ENCODE measurements at places on chromosomes 2 and 18.
A peak's percentile ranks its signal among the peaks of the same experiment; 100 is the strongest.

GRCh38 chr2:40746191-40746590 is 294.3 kb upstream of the SLC8A1 start:
- no peak for DNase-seq

DNA sequence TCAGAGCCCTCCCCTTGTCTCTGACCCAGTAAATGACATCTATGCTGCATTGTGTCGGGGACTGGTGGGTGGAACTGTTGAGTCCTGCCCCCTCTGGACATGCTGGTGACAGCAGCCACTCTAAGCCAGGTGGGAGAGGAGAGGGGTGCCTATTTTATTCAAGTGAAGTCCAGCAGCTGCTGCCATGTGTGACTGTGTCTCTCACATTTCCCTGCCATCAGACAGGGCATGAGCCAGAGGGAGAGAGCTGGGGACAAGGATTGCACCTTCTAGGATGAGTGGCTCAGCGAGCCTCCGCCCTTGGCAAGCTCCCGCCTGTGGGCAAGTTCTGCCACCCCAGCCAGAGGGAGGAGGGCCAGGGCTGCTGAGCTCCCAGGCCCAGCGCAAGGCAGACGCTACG is 13.7 kb downstream of the NGEF start:
- DNase-seq, result no peak

DNA sequence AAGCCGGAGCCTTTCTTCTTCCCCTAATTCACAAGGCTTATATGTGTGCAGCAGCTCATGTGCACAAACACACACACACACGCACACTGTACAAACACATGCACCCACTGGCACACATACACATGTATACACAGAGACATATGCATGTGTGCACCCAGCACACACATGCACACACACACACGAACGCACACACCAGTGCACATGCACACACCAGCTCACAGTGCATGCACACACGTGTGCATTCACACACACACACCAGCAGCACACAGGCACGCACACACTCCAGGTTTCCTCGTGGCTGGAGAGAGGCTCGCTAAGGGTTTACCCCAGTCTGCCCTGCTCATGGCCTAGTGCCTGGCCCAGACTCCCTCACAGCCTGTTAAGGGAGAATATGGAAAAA is 234.0 kb downstream of the EIPR1 start:
- no peak for DNase-seq

DNA sequence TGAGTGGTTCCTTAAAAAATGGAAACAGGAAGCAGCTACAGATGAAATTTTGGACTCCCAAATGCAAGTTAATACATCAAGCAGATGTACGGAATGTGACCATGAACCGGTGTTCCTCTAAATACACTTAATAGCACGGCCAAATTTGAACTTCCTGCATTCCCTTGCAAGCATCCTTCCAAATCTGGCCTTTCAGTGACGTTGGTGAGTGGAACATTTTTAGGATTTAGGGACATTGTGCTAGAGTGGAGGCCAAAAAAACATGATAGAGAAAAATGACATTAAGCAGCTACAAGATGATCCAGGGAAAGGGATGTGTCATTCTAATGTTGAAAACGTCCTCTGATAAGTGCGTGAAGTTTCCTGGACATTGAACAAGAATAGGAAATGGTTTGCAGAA is 62.1 kb downstream of the CTAGE1 start:
- DNase-seq, result no peak

- DNase-seq, result no peak
Measured at GRCh38 chr2:97354576-97354975, 235.1 kb downstream of the ANKRD36B start.

- DNase-seq, result no peak
Measured at GRCh38 chr2:205781244-205781931, 99.1 kb downstream of the NRP2 start.

DNA sequence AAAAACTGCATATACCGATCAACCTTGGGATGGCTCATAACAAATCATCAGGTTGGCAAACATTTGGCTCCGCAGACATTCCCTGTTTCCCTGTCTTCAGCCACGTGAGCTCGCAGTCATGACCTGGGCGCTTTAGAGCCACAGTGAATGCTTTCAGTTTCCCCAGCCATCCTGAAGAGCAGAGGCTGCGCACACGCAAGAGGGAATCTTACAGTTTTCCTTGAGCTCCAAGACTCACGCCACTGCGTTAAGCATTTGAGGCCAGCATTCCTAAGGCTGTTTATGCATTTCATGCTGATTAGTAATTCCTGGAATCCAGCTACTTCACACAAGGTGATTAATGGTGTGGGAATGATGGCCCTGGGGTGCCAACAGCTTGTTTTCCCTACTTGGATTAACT is 95.1 kb downstream of the MTCL1 start:
- DNase-seq, result peak; percentile 98

DNA sequence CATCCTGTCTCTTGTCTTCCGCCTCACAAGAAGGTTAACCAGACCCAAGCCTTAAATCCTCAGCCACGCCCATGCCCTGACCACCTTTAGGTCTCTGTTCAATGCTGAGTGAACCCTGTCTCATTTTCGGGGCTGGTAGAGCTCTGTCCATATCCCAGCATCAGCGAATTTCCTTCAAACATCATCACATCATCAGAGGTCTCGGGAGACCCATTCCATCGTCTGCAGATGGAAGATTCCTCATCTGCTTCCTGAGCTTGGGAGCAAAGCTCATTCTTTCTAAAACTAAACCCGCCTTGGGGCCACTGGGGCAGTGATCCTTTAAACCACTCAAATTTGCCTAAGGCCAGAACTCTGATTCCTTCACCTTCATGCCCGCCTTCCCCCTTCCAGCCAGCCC is 173.7 kb downstream of the TTC32 start:
- DNase-seq, result no peak

- no peak for DNase-seq
Measured at GRCh38 chr2:98444436-98445176, at the start of gene INPP4A. TSS of gene INPP4A (plus strand) at chr2:98444858. CDS start at chr2:98520049, 75,191 bp downstream.

GRCh38 chr2:157262248-157262647 is 4.7 kb downstream of the GALNT5 start:
- DNase-seq, result no peak

DNA sequence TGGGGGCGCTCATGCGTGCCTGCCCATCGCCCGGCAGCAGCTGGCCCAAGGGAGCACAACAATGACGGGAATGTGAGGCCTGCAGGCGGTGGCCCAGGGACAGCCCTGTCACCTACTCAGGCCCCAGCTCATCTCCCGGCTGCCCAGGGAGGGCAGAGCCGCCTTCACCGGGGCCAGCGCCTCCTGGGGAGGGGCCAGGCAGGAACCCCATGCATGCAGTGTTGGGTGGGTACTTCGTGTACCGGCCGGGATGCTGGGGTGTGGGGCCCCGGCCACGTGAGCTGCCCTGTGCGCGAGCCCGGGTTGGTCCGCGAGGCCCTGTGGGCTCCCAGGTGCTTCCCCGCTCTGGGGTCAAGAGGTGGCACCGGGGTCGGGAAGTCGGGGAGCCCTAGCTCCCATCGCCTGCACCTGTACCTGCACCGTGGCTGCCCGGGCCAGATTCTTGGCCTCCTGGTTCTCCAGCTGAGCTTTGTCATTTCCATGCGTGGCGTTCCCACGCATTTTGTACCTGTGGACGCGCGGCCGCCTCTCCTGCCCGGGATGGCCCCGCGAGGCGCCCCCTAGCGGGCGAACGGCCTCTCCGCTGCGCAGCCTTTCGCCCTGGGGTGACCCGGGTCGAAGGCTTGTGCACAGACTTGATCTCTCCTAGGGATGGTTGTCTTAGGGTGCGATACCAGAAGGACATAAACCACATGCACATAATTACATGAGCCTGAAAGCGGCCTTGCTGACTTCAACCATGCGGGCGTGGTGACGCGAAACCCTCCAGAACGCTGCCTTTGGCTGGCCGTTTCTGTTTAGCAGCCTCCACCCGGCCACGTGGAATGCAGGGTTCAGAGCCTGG is 950 bp downstream of the KLHL30 start:
- no peak for DNase-seq

- no peak for DNase-seq
Measured at GRCh38 chr2:240960309-240960970, 38.0 kb upstream of the SNED1 start.

- no peak for DNase-seq
Measured at GRCh38 chr18:64203295-64203694, 54.4 kb upstream of the LINC00305 start.

GRCh38 chr2:33652830-33653229 is 53.7 kb upstream of the FAM98A start:
- no peak for DNase-seq

DNA sequence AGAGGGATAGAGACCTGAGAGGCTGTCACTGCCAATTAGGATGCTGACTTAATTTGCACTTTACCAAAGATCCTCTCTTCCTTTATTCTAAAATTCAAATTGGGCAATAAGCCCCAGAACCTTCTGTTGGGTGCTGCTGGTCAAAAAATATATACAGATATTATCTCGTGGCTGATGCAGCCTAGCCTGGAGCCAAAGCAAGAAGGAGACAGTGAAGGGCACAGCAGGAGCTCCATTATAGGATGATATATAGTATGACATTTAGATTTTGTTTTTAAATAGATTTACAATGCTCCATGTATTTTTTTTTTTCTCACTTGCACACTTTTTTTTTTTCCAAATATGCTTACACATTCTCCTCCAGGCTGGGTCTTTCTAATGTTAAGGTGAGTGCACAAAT is 579.3 kb downstream of the PIK3C3 start:
- DNase-seq, result no peak

Data from BJ (cell line).